ENCODE measurements at places on chromosomes 1 and 21.

DNA sequence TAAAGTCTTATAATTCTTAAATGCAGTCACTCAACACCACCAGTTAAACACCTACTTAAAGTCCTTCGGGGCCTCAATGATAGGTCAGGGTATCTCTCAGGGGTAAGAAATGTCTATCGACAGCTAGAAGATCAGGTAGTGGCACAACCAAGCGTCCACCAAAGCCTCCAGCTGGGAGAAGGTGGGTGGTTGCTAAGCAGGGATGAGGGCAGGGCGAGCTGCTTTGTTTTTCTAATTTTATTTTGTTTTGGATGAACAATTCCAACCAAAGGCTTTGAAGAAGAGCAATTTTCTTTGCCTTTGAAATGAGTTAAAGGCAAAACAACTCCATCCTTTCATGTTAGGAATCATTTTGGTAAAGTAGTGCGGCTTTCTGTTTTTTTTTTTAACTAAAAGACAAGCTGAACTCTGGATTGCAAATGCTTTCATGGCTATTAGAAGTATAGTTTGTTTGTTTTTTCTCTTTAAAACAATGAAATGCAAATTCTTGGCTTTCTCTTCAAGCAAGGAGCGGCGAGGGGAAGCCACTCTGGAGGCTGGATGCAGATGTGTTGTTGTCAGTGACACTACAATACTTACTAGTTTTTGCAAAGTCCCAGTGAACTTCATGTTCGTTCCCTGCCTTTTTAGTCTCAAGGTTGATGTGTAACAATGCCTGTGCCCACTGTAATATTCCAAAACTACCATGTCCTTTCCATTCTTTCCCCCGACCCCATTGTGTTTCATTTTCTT is 106.0 kb downstream of the MRPS6 start:
- DNase-seq = no peak

GRCh38 chr1:71270394-71270915 is 189.6 kb upstream of the ZRANB2 start:
- no peak for DNase-seq

DNA sequence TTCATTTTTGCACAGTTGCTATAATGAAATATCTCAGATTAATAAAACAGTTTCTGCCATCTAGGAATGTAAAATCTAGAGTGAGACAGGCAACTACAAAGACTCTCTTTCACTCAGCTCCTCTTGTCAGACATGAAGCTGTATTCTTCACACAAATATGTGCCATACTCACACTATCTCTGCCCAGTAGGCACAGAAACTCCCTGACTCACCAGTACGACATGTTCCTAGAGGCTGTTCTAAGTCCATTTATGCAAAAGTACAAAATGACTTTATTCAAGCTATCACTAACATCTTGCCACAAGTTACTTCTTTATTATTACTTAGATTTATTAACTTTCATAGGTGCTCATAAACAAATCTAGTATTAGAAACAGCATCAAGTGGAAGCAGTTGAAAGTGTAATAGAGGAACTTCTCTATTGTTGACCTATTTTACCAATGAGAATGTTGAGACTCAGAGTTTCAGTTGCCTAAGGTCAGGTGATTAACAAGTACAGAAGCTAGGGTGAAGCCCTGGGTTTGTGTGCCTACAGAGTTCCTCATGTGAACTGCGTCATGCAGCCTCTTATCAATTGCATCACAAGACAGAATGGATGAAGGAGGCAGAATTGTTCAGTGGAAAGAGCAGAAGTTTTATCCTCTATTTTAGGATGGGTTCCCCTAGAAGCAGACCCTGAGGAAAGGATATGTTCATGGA is 98.9 kb downstream of the RGS2 start:
- DNase-seq = no peak

GRCh38 chr1:108679586-108680213 is 12.4 kb upstream of the PRPF38B start:
- DNase-seq = no peak

DNA sequence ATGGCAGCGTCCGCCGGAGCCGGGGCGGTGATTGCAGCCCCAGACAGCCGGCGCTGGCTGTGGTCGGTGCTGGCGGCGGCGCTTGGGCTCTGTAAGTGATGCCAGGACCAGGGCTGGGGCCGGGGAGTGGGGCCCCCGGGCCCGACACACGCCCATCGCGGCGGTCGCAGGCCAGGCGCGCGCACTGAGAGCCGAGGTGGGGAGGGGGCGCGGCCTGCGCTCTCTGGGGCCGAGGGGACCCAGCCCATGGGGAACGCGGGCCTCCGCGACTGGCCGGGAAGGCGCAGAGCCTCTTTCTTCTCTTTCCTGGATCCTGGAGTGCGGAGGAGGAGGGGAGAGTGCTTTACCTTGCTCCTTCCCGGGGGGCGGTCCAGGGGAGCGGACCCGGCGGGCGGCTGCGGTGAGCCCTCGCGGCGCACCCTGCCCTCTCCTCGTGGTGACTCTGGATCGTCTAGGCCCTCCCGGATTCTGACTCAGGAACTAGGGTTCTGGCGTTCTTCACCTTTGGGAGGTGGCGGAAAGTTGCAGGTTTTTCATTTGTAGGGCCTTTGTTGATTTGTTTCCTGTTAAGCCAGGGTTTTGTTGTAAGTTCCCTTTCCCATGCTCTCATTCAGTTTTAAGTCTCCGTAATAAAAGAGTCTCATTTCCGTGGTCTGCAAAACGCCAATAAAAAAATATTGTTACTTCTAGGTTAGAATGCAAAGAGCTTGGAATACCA is 529 bp downstream of the MPZL1 start:
- peak; percentile 40 for DNase-seq

GRCh38 chr21:36656138-36656537 is 42.8 kb upstream of the SIM2 start:
- no peak for DNase-seq

DNA sequence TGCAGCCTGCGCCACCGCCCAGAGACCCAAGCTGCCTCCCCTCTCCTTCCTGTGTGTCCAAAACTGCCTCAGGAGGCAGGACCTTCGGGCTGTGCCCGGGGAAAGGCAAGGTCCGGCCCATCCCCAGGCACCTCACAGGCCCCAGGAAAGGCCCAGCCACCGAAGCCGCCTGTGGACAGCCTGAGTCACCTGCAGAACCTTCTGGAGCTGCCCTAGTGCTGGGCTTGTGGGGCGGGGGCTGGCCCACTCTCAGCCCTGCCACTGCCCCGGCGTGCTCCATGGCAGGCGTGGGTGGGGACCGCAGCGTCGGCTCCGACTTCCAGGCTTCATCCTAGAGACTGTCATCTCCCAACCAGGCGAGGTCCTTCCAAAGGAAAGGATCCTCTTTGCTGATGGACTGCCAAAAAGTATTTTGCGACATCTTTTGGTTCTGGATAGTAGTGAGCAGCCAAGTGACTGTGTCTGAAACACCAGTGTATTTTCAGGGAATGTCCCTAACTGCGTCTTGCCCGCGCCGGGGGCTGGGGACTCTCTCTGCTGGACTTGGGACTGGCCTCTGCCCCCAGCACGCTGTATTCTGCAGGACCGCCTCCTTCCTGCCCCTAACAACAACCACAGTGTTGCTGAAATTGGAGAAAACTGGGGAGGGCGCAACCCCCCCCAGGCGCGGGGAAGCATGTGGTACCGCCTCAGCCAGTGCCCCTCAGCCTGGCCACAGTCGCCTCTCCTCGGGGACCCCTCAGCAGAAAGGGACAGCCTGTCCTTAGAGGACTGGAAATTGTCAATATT is 19.0 kb upstream of the CCDC27 start:
- no peak for DNase-seq

All from anterior cingulate cortex (tissue), 58 donors.